ENCODE measurements at places on chromosomes 13 and 19.

GRCh38 chr13:45162821-45163220 lies 38.0 kb downstream of the KCTD4 start:
- no peak for DNase-seq

- no peak for DNase-seq
Measured at GRCh38 chr13:65868099-65868498, 1362.0 kb downstream of the PCDH9 start.

DNA sequence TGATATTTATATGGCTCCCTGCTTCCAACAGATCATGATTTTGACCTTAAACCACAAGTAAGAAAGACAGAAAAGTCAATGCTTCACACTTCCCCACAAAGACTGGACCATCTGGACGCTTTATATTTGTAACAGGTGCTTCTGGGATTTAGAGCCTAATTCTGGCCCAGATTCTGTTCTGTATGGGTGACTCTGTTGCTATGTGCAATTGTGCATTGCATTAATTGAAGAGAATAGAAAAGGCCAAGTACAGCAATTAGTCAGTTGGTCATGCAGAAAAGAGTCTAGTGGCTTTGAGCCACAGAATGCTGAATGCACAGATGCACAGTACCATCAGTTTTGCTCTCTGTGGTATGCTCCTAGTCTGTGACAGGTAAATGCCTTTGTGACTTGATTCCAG lies 657.4 kb upstream of the ATXN8OS start:
- DNase-seq = no peak

- DNase-seq = no peak
Measured at GRCh38 chr13:71979616-71980015, 112.6 kb upstream of the DACH1 start.

DNA sequence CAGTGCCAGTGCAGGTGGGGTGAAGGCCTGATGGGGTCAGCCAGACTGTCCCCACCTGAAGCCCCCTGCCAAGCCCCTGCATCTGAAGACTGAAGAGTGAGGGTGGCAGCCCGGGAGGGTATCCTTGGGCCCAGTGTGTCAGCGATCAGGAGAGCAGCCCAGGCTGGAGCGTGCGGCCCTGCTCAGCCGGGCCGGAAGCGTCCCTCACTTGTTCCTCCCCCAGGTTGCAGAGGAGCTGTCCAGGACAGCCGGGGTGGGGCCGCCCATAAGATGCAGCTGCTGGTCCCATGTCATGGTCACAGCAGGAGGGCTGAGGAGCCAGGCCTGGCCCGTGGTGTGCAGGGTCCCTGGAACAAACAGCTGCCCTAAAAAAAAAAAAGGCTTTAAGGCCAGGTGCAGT lies 55.4 kb downstream of the KDM4B start:
- DNase-seq = no peak

DNA sequence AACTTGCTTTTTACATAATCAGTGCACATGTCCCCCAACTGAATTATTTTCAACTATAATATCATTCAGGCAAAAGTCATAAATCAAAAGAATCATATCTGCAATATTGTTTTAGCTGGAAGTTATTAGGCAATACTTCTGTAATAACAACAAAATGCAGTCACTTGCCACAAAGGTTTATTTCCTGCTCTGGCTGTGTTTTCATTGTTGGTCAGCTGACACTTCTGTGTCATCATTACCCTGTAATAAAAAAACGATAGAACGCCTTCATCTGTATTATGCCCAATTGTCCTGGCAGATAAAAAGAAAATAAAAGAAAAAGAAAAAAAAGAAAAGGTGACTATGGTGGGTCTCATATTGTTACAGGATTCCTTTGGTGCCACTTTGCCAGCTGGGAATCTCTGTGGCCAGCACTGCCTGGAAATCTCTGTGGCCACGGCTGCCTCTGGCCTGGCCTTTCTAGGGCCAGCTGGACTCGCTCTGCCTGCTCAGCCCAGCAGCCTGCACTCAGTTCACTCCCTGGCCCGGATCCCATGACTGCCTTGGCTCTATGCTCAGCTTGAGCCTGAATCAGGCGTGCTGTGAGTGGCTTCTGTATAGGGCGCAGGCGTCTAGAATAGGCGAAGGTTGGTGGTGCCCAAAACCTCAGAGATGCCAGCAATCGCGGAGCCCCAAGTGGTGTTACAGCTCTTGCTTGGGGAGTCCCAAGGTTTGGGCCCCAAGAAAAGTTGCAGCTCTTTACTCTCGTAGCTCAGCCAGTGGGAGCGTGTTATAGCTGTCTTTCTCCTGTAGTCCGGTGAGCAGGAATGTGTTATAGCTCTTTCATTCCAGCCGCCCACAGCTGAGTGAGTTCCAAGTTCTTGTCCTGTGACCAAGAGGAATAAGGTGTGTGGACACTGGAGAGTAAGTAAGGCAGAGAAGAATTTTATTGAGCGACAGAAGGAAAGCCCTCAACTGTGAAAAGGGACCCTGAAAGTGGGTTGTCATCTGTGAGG lies 1227.1 kb downstream of the SLITRK1 start:
- DNase-seq = peak; percentile 37

- no peak for DNase-seq
Measured at GRCh38 chr13:74280795-74281490, 146.7 kb upstream of the KLF12 start.

DNA sequence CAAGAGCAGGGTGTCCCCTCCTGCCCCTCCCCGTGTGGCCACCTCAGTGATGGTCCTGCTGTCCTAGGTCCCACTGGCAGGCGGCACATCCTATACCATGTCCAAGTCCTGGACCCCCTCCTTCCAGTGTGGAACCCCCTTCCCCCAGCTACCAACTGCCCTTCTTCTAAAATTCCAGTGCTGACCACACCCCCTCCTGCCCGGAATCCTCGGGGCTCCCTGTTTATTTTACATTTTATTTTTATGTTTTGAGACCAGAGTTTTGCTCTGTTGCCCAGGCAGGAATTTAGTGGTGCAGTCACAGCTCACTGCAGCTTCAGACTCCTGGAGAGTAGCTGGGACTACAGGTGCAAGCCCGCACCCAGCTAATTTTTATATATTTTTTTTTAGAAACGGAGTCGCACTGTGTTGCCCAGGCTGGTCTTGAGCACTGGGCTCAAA lies 945 bp upstream of the CPAMD8 start:
- no peak for DNase-seq

- DNase-seq = no peak
Measured at GRCh38 chr19:54521022-54521859, 18.6 kb downstream of the LAIR2 start.

GRCh38 chr19:58059003-58059670 lies at the start of gene ZNF135:
ZNF135 (plus strand) TSS chr19:58059282; CDS start chr19:58060003, 721 bp downstream.
- peak; percentile 79 for DNase-seq

GRCh38 chr13:37029617-37030016 lies 29.0 kb downstream of the EXOSC8 start:
- no peak for DNase-seq

- no peak for DNase-seq
Measured at GRCh38 chr13:32036757-32037156, 5.2 kb downstream of the FRY start.

DNA sequence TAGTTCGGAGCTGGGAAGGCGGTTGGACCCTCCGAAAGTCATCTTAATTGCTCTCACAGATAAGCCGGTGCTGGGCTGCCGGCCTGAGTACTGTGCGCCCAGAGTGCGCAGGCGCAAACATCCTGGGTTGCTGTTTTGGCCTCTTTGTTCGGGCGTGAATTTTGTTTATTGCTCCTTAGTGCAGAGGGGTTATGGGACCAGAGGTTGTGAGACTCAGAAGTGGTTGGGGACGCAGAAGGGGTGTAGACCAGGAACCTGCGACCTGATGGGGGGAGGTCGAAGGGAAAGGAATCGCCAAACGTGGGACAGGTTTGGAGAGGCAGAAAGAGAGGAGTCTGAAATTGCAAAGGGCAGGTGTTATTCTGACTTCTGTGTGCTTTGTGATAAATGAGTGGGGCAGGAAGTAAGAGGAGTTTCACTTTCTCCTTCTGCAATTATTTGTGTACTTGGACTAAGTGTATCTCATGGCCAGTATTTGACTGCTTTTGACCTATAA lies 607 bp upstream of the ZNF566 start:
- DNase-seq = peak; percentile 75

DNA sequence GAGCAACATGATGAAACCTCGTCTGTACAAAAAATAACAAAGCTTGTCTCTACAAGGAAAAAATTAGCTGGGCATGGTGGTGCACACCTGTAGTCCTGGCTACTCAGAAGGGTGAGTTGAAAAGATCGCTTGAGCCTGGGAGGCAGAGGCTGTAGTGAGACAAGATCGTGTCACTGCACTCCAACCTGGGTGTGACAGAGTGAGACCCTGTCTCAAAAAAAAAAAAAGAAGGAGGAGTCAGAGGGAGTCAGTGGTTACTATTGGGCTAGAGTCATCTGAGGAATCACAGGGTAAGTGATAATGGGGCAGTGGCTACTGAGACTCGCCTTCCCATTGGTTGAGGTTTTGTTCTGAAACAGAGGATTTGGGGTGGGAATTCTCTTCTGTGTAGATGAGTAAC lies 1.9 kb upstream of the GPI start:
- DNase-seq = no peak
